ENCODE measurements at places on chromosomes 7 and 10.

DNA sequence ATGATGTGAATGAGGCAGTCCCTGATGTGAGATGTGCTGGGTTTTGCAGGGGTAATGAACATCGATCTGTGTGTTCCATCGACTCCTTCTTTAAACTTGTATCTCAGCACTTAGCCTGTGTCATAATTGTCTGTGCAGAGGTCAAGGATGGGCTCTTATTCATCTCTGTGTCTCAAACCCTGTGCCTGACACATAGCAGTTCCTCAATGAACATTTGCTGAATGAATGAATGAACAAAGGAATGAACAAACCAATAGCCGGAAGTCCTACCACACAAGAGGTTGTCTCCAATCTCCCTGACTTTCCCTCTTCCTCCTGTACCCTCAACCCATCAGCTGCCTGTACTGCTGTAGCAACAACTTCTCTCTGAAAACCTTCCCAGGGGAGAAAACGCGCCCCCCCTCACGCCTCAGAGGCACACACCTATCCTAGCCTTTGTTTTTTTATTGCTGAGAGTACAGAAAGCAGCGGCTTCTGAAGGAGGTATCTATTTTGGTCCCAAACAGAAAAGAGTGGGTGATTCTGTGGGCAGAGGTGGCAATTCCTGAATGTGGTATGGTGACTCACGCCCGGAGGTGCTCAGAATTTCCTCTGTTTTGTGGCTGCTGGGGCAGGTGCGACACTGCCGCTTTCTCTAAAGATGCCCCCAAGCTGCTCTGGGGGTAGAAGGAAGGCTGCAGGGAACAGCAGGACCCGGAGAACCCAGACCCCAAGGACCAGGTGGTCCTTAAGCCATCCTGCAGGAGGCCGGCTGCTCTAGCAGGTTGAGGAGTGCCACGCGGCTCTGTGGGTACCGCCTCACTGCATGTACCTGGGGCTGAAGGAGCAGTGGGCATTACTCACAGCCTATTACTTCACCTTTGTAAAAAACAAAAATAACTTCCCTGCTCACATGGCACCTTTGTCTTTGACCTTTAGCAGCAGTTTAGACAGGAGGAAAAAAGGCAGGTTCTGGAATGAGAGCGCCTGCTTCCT lies 9.6 kb downstream of the IL2RA start:
- peak; percentile 60 for DNase-seq

DNA sequence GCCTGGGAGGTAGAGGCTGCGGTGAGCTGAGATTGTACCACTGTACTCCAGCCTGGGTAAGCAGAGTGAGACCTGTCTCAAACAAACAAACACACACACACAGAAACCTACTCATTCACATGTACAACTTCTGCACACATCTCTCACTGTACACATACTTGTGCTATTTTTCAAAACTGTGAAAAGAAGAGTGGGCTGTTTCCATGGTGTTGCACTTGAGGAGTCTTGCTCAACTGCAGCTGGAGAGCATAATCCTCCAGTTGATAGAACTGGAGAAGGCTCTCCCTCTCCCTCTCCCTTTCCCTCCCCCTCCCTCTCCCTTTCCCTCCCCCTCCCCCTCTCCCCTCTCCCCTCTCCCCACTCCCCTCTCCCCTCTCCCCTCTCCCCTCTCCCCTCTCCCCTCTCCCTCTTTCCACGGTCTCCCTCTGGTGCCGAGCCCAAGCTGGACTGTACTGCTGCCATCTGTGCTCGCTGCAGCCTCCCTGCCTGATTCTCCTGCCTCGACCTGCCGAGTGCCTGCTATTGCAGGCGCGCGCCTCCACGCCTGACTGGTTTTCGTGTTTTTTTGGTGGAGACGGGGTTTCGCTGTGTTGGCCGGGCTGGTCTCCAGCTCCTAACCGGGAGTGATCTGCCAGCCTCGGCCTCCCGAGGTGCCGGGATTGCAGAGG lies 43.7 kb upstream of the DLD start:
- no peak for DNase-seq

GRCh38 chr7:140267381-140268226 lies 90.8 kb upstream of the KDM7A start:
- no peak for DNase-seq

GRCh38 chr7:28955718-28956607 lies 2.2 kb downstream of the TRIL start:
- DNase-seq, result no peak

- DNase-seq, result no peak
Measured at GRCh38 chr7:32316839-32317238, 173.3 kb downstream of the LSM5 start.

GRCh38 chr10:71133710-71134686 lies 78.4 kb upstream of the UNC5B start:
- no peak for DNase-seq

- no peak for DNase-seq
Measured at GRCh38 chr7:71266912-71267311, 135.0 kb downstream of the GALNT17 start.

DNA sequence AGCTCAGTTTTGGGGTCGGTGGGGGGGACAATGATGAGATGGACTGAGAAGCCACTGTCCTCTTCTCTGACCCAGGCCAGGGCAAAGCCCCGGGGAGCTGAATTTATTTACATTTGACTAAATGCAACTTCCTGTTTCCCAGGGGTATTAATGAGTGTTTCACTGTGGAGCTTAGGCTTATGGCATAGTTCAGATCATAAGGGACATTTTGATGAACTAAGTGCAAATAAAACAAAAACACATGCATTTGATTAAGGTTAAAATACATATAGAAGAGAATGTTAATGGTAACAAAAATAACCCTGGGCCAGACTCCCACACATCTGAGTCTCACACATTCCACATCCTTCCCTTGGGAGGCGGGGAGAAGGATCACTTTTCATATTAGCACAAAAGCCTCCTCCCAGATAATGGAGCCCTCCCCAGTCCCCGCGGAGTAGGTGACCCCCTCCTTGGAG lies 320.6 kb downstream of the FRMD4A start:
- no peak for DNase-seq

DNA sequence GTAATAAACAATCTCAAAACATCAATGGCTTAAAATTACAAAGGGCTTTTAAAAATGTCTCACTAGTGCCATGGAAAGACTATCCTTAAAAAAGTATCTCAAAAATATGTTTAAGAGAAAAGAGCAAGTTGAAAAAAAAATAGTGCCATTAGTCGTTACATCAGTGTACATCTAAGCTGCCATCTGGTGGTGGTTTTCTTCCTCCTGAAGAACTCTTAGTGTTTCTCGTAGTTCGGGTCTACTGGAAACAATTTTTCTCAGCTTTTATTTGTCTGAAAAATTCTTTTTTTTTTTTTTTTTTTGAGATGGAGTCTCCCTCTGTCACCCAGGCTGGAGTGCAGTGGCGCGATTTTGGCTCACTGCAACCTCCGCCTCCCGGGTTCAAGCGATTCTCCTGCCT lies 5.9 kb upstream of the GARIN1A start:
- no peak for DNase-seq

DNA sequence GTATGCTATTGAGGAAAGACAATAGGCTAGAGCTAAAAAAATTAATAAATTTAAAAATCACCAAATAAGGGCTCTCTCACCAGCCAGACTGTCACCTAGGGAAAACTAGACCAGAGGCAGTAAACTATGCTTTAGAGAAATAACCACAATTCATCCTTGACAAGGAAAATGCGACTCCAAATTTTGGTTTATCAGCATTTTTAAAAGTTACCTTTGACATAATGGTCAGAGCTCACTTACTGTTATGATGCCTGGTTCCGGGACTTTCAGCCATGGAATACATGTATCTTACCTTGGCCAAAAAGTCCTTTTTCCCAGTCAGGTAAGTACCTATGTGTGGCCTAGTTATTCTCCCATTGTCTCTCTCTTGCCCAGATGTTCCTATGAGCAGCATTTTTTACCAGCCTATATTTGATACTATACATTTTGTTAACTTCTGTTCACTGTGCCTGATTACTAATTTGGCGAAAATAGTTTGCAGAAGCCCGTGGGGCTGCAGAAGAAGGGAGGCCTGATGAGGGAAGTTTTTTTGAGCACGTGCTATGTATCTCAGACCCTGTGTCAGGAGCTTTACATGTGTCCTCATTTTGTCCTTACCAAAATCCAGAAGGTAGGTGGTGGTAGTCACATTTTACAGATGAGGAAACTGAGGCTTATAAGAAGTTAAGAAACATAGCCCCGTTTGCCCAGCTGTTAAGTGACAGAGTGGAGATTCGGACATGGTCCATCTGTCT lies 149.7 kb downstream of the CELF2 start:
- no peak for DNase-seq

DNA sequence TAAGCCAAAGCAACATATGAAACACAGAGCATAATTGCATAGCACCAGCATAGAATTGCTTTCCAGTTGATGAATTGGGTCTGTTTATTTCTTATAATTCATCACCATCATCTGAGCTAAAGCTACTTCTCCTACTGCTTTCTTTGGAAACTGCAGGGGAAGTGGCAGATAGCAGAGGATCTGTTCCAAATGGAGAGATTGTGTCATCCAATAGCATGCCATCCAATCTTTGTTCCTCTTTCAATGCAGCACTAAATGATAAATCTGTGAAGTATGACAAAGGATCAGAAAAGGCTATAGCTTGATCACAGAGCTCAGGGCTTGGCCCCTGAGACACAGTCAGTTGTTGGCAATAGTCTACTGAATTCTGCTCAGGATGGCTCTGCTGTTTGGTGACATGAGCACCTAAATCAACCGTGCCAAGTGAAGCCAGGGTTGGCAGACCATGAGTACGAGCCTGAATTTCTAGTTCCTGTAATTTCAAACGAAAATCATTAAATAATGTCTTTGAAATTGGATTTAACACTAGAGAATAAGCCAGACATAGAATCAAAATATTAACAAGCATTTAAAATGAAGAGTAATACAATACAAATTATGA lies 90.0 kb downstream of the TFEC start:
- DNase-seq, result no peak

GRCh38 chr10:52539463-52539862 lies 225.4 kb downstream of the DKK1 start:
- no peak for DNase-seq

- DNase-seq, result no peak
Measured at GRCh38 chr10:129021594-129022304, 445.3 kb upstream of the MGMT start.

DNA sequence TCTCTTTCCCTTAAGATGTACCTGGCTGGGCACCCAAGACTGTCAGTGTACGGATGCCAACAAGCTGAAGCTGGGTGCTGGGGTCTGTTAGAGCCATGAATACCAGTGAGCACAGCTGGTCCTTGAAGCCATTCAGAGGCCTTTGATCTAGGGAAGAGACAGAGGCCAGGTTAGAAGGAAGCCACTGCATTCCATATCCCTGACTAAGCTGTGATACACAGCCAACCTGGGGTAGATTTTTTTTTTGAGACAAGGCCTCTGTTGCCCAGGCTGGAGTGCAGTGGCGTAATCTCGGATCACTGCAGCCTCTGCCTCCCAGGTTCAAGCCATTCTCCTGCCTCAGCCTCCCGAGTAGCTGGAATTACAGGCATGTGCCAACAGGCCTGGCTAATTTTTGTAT lies 20.8 kb downstream of the ZDHHC16 start:
- no peak for DNase-seq

- no peak for DNase-seq
Measured at GRCh38 chr10:76091926-76092325, 660.5 kb downstream of the LRMDA start.

GRCh38 chr10:24882047-24882698 lies 70.2 kb downstream of the PRTFDC1 start:
- DNase-seq, result peak; percentile 13
